AG09319 (cell line): ENCODE measurements at places on chromosomes 7 and 10.

DNA sequence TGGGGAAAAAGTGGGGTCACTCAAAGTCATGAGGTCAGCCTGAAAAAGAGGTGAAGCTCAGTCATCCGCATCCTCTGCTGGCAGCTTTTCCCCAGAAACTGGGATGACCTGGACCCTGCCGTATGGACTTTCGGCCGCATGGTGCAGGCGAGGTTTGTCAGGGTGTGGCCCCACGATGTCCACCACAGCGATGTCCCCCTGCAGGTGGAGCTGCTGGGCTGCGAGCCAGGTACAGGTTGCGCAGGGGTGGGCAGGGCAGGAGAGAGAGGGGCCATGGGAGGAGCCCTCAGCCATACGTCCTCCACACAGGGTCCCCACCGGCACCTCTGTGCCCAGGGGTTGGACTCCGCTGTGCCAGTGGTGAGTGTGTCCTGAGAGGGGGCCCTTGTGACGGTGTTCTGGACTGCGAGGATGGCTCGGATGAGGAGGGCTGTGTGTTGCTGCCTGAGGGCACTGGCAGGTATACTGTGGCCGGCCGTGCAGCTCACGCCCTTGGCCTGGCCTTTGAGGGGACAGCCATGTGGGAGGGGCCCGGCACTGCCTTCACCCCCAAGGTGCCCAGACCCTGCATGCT, 23.0 kb upstream of the ZNF467 start:
- no peak for DNase-seq

DNA sequence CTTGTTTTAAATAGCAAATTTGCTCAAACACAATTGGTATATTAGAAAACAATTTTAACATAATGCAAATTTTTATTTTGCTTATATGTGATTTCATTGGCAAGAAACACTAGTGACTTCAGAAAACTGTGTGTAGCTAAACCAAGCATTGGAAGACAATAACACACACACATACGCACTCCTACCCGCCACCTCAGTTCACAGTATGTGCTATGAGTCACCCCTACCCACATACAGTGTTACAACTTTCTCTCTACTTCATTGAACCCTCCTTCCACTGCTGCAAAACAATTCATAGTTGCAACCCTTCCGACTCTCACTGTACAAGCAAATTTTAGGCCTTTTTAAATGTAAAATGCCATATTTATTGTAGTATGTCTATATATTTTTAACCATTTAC, 119.9 kb upstream of the THSD7A start:
- no peak for DNase-seq

DNA sequence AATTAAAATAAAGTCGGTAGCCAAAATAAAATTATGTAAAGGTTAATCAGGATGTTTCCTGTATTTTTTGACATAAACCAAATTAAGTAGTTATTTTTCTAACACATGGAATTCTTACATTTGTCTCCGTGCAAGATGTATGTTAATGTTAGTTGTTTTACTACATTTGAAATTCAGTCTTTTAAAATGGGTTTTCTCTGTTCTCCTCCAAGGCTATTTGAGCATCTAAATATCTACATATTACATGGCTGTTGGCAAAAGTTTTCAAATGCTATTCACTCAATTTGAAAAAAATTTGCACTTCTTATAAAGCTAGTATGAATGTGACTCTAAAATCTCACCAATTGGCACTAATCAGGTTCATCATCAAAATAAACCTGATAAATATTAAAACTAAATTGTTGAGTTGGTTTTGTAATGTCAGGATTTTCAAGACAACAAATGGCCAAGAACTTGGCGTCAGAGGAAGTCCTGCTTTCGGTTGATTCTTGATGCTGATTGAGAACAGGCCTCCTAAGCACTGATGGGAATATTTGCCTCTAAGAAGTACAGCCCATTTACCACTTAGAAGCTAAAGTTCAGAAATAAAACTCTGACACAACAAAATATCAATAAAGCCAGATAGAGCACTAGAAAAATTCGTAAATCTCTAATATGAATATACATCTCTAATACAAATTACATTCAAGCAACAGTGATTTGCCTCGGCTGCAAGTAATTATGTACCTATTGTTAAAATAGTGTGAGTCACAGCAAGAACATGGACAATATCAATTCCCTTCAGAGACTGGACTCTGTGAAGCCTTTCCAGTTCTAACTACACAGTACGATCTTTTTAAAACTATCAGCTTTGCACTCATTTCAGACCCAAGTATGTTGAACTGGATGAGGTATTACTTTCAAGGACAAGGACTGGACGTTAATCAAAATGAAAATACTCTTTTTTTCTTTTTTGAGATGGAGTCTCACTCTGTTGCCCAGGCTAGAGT, 733.1 kb upstream of the C7orf33 start:
- DNase-seq = no peak

GRCh38 chr7:5361446-5362127, 62.0 kb downstream of the TNRC18 start:
- DNase-seq = no peak

DNA sequence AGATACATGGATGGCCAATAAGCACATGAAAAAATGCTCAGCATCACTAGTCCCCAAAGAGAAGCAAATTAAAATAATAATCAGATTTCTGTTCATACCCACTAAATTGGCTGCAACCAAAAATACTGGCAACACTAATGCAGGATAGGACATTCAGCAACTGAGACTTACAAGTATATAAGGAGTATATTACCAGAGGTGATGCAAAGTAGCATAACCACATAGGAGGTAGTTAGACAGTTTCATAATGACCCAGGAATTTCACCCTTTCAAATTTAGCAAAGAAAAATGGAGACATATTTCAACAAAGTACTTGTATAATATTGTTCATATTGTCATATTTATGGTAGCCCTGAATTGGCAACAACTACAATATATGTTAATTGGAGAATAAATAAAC, 727.8 kb downstream of the GRID1 start:
- no peak for DNase-seq

- DNase-seq = no peak
Observed at GRCh38 chr10:79434223-79434687, 11.2 kb downstream of the ZCCHC24 start.

DNA sequence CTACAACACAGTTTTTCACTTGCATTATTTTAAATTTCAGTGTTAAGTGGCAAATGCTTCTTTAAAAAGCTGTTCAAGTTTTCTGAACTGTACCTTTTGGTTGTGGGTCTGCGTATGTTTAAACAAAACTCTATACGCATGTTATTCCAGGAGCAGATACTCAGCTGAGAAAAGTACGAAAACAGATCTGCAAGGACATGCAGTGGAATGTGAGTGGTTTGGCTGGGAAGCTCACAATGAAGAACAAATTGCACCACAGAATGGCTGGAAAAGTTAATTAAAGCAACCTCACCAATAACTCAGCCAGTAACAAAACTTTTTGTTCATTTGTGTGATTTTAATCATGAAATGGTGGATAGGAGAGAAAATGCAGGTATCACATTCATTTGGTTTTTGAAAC, 17.6 kb downstream of the GLI3 start:
- DNase-seq = no peak

GRCh38 chr10:93752761-93753160, 5.0 kb upstream of the LGI1 start:
- DNase-seq = no peak

DNA sequence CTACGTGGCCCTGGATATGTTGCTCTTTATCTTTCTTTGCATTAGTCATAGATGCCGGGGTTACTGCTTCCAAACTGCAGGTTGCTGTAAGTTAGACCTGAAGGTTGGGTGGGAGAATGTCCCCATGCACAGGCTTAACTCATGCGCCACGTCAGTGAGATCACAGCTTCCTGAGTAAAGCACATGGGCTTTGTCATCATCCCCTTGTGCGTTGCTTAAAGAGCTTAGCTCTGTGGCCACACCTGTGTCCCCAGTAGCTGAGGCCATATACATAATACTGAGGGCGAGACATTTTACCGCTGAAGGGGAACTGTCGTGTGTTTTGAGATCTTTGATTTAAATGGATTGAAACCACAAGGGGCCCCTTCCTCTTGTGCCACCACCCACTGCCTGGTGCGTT, 45.8 kb upstream of the BTBD16 start:
- DNase-seq = no peak

DNA sequence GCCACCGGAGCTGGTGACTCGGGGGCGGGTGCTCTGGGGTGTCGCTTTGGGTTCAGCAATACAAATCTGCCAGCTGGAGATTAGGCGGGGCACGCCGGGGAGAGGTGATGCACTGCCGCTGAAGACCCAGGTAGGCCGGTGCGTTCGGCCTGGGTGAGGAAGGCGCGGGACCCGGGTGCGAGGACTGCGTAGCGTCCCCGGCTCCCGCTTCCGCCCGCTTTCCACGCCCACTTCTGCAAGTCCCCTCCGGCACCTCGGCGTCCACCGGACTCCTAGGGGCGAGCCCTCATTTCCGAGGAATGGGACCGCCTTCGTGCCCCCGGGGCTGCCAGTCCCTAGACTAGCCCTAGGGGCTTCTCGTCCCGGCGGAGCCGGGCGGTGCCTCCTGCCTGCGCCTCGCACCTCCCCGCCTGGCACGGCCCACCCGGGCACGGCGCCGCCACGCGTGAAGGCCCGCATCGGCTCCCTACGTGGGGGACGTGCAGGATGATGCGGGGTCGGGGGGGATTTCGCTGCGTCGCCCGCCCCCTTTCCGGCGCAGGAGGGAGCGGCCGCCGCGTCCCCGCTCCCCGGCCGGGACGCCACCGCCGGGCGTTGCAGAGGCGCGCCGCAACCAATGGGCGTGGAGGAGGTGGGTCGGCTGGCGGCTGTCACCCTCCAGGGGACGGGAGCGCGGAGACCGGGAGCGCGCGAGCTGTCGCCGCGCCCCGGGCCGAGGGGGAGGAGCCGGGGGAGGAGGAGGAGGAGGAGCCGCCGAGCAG, 40.0 kb downstream of the HK1 start:
- peak; percentile 53 for DNase-seq

GRCh38 chr10:129844216-129844766, 119.8 kb downstream of the EBF3 start:
- no peak for DNase-seq

- no peak for DNase-seq
Observed at GRCh38 chr10:64573623-64574325, 1052.6 kb downstream of the REEP3 start.

- DNase-seq = no peak
Observed at GRCh38 chr10:61465901-61466632, 12.9 kb upstream of the TMEM26 start.

DNA sequence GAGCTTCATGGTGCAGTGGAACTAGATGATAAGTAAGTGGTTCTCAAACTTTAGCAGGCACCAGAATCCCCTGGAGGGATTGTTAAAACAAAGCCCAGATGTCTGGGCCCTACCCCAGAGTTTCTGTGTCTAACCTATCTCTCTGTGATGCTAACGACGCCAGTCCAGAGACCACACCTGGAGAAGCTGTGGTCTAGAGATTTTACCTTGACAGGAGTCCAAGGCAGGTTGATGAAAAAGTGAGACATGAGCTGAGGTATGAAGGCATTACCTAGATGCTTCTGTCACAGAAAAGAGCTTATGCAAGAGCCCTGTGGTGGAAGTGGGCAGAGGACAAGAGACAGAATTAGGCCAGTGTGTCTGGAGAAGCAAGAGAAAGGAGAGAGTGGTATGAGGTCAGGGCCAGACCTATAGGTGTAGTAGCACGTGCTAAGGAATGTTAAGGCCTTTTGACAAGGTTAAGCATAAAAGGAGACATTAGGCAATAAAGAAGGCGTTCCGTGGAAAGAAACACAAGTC, 184.3 kb upstream of the TCF7L2 start:
- no peak for DNase-seq

GRCh38 chr10:17021656-17022465, 107.8 kb downstream of the CUBN start:
- no peak for DNase-seq

- no peak for DNase-seq
Observed at GRCh38 chr10:84340187-84340586, 11.8 kb downstream of the CCSER2 start.

DNA sequence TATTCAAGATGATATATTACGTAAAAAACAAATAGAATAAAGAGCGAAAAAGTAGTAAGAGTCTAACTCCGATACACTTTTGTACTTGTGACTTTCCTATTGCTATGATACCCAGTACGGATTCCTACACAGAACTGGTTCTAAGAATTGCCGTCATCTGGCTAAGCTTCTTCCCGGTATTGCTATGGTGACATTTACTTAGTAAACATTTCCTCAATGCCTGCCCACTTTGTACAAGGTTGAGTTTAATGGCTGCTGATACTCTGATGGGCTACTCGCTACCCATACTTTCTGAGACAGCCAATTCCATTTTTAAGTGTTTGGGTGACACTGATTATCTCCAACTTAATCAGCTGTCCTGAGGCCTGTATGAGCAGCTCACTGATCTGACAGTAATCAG, 55.6 kb downstream of the OSBPL3 start:
- no peak for DNase-seq

- peak; percentile 8 for DNase-seq
Observed at GRCh38 chr10:178208-178607, 43.0 kb downstream of the ZMYND11 start.

DNA sequence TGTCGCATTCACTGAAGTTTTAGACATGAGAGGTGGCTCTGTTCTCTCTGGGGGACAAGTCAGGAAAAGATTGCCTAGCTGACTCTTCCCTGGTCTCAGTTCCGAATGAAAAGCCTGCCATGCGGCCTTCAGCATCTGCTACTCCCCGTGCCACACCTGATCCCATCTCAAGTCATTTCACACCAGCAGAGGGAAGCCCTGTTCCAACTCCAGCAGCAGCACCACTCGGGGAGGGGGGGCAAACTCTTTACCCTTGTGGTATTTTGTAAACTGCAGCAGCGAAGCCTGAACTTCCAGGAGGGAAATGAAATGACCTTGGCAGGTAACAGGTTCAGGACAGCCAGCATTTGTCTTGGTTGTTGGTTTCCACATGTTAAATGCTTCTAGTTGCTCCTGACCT, 13.8 kb downstream of the LRRC4 start:
- DNase-seq = no peak

GRCh38 chr7:30906515-30907240, 5.0 kb upstream of the AQP1 start:
- no peak for DNase-seq
